ENCODE measurements at places on chromosomes 7 and 10. TPM values are rescaled to one million over a fixed set of nuclear protein-coding genes. Genes with fewer than 3 reads are reported as not detected.

GRCh38 chr10:132335189-132336063, 3.4 kb downstream of the LRRC27 start:
- no peak for DNase-seq
- H3K4me1 ChIP-seq = peaks cover 33% of the 10 kb centered on the region
- H3K27ac ChIP-seq = peak overlapping the region; percentile 50
- H3K27me3 ChIP-seq = no peaks in the 10 kb centered on the region
- H3K4me3 ChIP-seq = no peak overlapping the region

GRCh38 chr7:76224695-76225094, 23.0 kb downstream of the SRRM3 start:
- H3K4me1 ChIP-seq = no peaks in the 10 kb centered on the region
- peaks cover 15% of the 10 kb centered on the region for H3K27me3 ChIP-seq
- no peak overlapping the region for H3K4me3 ChIP-seq
- no peak overlapping the region for H3K27ac ChIP-seq

- H3K4me1 ChIP-seq = no peaks in the 10 kb centered on the region
- no peak for DNase-seq
- no peaks in the 10 kb centered on the region for H3K36me3 ChIP-seq
- no peak overlapping the region for H3K27ac ChIP-seq
Measured at GRCh38 chr10:71339796-71340589, 20.9 kb downstream of the SLC29A3 start.

DNA sequence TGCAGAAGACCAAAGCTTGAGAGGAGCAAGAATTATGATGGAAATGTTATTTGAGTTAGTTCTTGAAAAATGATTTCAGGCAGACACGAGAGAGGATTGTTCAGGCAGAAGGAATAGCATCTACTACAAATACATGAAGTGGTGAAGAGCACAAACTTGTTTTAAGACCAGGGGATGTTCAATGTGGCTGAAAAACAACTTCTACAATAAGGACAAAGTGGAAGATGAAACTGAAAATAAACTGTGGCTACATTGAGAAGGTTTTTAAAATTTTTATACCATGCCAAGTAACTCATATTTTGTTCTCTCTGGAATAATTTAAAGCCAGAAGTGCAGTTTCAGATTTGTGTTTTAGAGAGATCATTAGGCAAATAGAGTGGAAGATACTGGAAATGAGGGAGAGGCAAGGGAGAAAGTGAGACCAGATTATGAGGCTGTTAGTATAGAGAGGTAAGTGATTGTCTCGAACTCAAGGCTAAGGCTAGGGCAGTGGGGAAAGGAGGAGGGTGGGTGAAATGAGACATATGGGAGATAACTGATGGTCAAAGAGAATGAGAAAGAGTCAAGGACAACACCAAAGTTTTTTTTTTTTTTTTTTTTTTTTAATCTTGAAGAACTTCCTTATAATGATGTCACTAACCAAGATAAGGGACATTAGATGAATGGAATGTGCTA, 115.4 kb downstream of the MDFIC start:
- no peak for DNase-seq
- H3K4me3 ChIP-seq = no peak overlapping the region
- H3K27me3 ChIP-seq = peaks cover 2% of the 10 kb centered on the region
- peaks cover 16% of the 10 kb centered on the region for H3K4me1 ChIP-seq
- peaks cover 6% of the 10 kb centered on the region for H3K36me3 ChIP-seq

GRCh38 chr10:118256825-118257570, 85.1 kb downstream of the FAM204A start:
- H3K36me3 ChIP-seq = no peaks in the 10 kb centered on the region
- H3K4me3 ChIP-seq = no peak overlapping the region
- no peaks in the 10 kb centered on the region for H3K4me1 ChIP-seq
- no peak for DNase-seq

DNA sequence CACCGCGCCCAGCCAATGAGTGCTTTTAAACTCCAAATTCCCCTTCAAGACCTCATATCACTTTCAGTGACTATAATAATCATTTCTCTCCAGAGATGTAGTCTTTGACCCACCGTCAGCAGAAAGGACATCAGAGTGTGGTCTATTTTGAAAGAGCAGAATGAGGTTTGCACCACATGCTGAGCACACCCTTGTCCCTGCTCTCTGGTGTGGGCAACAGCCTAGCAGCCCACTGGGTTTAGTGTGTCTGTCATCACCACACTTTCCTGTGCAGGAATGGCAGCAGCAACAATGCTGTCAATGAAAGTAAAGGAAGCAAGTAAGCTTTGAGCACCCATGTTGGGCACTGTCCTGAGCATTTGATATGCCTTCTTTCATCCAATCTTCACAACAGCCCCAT, 122.4 kb downstream of the PLXNA4 start:
- peaks cover 58% of the 10 kb centered on the region for H3K36me3 ChIP-seq
- peaks cover 4% of the 10 kb centered on the region for H3K27me3 ChIP-seq
- no peak overlapping the region for H3K27ac ChIP-seq
- H3K4me1 ChIP-seq = peaks cover 84% of the 10 kb centered on the region

DNA sequence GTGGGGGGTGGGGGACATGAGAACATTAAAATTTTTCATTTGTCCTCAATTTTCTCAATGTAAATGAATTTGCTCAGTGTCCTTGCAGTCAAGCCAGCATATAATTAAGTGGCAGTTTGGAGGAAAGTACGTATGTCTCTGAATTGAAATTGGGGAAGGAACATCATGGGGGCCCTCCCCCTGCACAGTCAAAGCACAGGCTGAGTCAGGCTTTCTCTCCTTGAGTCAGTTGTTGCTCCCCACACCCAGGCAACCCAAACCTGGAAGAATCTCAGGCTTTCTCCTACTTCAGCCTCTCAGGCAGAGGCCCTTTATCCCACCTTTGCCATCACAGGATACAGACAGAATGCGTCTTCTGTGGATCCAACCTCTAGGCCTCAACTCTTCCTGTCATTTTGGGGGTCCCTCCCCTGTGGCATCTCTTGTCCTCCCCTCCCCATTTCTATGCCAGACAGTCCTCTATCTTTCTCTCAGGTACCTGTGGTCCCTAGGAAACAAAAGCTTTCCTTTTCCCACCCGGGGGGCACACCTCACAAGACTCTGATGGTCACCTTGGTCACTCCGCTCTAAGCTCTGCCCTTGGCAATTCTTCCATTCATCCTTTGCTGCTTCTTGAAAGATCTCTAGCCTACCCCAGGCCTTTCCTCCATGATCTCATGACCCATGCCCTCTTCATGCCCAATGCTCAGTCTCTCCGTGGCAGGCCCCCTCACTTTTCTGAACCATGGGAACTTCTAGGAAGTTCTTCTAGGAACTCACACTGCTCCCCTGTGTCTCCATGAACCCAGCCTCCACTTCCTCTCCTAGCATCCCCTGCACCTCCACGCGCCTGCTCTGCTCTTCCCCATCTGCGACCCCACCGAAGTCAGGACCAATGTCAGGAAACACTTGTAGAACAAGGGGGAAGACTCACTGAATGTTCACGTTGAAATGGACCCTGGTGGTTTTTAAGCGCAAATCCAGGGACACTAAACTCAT, 40.4 kb downstream of the CREB3L2 start:
- no peak overlapping the region for H3K27ac ChIP-seq
- no peak for DNase-seq
- no peaks in the 10 kb centered on the region for H3K27me3 ChIP-seq
- no peak overlapping the region for H3K4me3 ChIP-seq

GRCh38 chr10:130555411-130555750, 419.2 kb downstream of the GLRX3 start:
- no peaks in the 10 kb centered on the region for H3K4me1 ChIP-seq
- no peak overlapping the region for H3K4me3 ChIP-seq

DNA sequence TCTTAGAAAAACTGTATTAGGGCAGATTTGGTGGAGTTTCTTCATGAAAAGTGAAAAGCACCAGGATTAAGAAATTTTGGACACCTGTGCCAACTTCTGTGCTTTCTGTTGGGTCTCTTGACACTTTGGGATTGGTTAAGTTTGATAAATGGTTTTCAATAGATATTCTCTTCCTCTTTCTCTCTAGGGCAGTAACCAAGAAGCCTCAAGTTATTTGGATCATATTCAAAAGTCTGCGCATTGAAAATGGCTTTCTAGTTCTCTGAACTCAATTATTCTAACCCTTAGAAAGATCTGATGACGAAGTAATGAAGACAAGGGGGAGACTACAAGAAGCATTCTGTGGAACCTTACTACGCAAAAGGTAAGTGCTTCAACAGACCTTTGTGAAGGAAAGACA, 144.0 kb upstream of the CCDC6 start:
- H3K27me3 ChIP-seq = no peaks in the 10 kb centered on the region
- no peaks in the 10 kb centered on the region for H3K4me1 ChIP-seq
- H3K4me3 ChIP-seq = no peak overlapping the region
- no peak for DNase-seq
- H3K27ac ChIP-seq = no peak overlapping the region

- peaks cover 5% of the 10 kb centered on the region for H3K4me1 ChIP-seq
- peaks cover 29% of the 10 kb centered on the region for H3K27me3 ChIP-seq
- H3K36me3 ChIP-seq = no peaks in the 10 kb centered on the region
Measured at GRCh38 chr7:148419856-148420832, 170.4 kb upstream of the C7orf33 start.

DNA sequence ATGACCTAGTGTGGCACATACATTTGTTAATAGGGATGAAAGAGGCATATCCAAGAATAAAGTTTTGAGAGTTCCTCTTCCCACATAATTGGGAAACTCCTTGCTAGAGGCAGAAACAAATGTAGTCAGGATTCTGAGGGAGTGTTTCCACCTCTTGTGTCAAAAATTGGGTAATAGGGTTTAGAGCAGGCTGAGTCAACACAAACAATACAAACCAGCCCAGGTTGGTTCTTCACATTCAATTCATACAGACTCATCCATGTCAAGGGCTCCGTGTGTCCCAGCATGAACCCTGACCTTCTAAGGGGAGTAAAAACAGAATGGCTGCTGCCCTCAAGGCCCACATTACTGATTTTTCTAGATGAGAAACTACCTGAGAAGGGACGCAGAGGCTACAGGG, 75.3 kb downstream of the GLI3 start:
- H3K4me3 ChIP-seq = no peak overlapping the region
- no peaks in the 10 kb centered on the region for H3K27me3 ChIP-seq
- H3K27ac ChIP-seq = no peak overlapping the region

- no peak overlapping the region for H3K4me3 ChIP-seq
- no peak overlapping the region for H3K27ac ChIP-seq
- DNase-seq = no peak
- H3K27me3 ChIP-seq = peaks cover 2% of the 10 kb centered on the region
- H3K36me3 ChIP-seq = peaks cover 21% of the 10 kb centered on the region
Measured at GRCh38 chr10:110516815-110517492, 19.2 kb downstream of the DUSP5 start.

DNA sequence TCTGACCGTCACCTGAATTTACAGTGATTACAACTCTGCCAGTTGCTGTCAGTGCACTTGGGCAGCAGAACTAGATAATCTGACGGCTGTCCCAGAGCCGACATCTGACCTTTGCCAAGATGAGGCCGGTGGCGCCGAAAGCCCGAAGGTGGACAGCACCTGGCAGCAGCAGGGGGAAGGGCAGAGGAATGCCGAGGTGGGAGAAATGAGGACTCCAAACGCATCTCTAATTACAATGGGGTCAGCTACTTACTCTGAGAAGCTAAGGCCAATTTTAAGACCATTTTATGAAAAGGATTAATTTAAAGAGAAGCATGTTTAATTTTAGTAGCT, 33.8 kb downstream of the TRIM8 start:
- DNase-seq = no peak
- no peak overlapping the region for H3K4me3 ChIP-seq
- no peak overlapping the region for H3K27ac ChIP-seq
- peaks cover 8% of the 10 kb centered on the region for H3K36me3 ChIP-seq

DNA sequence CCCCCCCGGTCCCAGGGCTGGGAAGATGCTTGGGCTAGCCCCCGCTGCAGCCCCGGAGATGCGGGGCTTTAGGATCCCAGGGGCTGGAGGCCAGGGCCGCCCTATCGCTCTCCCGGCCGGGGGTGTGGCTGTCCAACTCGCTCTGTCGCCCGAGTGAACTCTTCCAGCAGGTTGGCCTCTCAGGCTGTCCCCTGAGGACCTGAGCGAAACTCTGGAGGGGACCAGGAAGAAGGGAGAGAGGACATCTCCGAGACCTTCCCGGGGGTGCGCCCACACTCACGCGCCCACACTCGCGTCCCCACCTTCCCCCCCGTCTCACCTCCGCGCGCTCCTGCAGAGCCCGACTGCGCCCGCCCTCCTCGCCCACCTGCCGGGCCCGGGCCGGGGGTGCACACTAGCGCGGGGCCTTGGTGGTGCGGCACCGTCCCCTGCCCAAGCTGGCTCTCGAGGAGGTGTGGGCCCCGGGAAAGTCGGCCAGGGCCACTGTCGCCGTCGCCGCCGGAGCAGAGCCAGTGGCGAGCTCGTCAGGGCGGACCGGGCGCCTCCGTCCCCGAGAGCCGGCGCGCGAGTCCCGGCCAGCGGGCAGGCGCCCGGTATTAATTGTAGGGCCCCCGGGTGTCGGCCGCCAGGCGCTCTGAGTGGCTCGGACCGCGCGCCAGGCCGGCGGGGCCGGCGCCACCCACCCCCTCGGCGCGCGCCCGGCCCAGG, 101.7 kb upstream of the SVIL start:
- peaks cover 28% of the 10 kb centered on the region for H3K4me1 ChIP-seq
- H3K27ac ChIP-seq = no peak overlapping the region
- DNase-seq = no peak
- peaks cover 28% of the 10 kb centered on the region for H3K27me3 ChIP-seq
- H3K4me3 ChIP-seq = peak overlapping the region; percentile 86
- H3K36me3 ChIP-seq = peaks cover 10% of the 10 kb centered on the region

DNA sequence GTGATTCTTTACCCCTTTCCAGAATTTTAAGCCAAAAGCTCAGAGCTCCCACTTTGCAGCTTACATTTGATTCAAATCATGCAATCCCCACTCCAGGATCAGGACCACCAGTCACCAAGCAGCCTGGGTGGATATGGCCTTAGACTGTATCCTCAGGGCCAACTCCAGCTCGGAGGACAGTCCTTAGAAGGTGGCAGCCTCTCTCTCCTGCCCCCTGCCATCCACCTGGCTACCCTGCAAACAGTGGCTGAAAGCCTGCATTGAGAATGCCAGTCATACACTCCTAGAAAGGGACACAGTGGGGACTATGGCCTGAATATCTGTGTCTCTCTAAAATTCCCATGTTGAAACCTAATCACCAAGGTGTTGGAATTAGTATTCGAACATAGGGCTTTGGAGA, 50.0 kb upstream of the KCNMA1 start:
- no peaks in the 10 kb centered on the region for H3K4me1 ChIP-seq
- H3K27ac ChIP-seq = no peak overlapping the region
- H3K36me3 ChIP-seq = no peaks in the 10 kb centered on the region
- H3K27me3 ChIP-seq = peaks cover 9% of the 10 kb centered on the region
- no peak for DNase-seq

DNA sequence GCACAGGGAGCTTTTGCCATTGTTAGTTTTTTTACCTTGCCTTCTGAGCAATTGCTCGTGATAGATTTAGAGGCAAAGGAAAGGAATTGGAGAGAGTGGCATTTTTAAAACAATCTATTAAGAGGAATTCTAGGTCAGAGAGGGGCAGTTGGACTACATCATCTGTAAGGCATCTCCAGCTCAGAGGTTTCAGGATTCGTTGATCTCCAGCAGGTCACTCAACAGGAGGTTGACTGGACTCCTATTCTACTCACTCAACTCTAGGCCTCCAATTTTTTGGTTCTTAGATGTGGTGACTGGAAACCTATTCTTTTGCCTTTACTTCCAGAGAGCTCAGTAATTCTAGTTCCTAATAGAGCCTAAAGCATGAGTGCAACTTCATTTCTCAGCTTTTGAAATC, 42.8 kb downstream of the TBXAS1 start:
- peaks cover 2% of the 10 kb centered on the region for H3K36me3 ChIP-seq
- DNase-seq = no peak
- H3K4me1 ChIP-seq = no peaks in the 10 kb centered on the region
- no peak overlapping the region for H3K27ac ChIP-seq
- H3K27me3 ChIP-seq = no peaks in the 10 kb centered on the region

The GRM3 gene
- not detected for total RNA-seq

The MBL2 gene
- not detected for total RNA-seq

The RNF133 gene
- not detected for total RNA-seq

The CTBP2 gene
- total RNA-seq = not detected

The CCDC172 gene
- total RNA-seq = not detected

The PRKG1 gene
- not detected for total RNA-seq

All from activated CD4-positive, alpha-beta T cell treated with anti-CD3 and anti-CD28 coated beads, Interleukin-2, amount 10 ng/mL, durations not matched to agents 7 days and 5 days (primary cell).